AG08396 (cell line): ENCODE measurements at places on chromosomes 5 and 9.

DNA sequence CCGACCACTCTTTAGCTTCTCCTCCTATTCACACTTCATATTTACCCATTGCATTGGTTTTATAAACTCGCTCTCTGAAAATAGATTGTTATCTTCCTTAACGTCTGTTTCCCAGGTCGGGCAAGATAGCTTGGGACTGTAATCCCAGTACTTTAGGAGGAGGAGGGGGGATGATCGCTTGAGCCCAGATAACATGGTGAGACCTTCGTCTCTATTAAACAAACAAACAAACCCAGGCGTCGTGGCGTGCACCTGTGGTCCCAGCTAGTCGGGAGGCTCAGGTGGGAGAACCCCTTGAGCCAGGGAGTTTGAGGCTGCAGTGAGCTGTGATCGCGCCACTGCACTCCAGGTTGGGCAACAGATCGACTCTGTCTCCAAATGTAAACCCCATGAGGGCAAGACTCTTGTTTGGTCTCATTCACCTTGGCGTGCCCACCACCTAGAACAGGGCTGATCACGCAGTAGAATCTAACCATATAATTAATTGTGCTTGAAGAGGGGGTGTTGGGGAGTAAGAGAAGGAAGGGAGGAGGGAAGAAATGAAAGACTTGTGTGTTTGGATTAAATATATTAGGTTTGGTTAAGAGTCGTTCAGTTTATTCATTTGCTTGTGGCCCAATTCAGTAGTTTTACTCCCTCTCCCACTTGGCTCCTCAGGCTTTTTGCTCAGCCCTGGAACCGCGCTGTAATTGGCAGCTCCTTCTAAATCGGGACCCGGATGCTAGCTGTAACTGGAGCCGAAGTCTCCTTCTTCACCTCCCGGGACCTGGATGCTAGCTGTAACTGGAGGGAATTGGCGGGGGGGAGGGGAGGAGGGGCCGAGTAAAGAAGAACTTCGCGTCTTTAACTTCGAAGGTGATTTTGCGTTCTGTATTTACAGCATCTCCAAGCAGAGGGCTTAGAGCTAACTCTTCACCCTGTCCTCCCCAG, 24.9 kb downstream of the CDKN2A start:
- no peak for DNase-seq

- no peak for DNase-seq
Observed at GRCh38 chr5:8940934-8941333, 604.9 kb downstream of the SEMA5A start.

DNA sequence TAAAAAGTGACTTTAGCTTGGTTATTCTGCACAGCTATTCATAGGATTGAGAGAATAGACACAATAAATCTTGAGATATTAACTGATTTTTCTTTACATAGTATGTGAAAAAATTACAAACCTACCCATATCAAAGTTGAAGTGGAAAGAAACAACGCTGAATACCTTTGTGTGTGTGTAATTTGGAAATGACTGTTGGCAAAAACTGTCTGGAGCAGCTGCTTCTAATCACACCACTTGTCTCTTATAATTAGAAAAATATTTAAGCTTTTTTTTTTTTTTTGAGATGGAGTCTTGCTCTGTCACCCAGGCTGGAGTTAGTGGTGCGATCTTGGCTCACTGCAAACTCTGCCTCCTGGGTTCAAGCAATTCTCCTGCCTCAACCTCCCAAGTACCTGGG, 110.8 kb upstream of the POC5 start:
- DNase-seq = no peak

DNA sequence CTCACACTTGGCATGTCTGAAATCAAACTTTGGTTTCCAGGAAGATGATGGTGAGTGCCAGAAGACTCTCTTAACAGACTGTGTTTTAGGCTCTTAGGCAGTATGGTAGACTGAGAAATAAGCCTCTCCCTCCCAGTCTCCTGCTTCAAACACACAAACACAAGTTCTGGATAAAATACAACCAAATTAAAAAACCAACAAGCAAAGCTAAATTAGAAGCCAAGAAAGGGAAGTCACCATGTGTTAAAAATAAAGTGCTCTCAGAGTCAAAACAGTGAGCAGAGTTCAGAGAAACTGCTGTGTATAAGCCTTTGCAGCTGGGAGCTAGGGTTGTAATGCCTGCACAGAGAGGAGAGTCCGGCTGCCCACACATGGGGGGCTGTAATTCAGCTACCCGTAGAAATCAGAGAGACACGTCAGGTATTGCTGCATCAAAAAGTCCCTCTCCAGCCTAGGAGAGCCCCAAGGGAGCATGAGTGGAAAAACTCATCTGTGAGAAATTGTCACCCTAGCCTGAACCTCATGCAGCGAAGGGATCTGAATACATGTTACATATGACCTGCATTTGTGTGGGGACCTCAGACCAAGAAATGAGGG, 62.6 kb downstream of the ANGPTL2 start:
- DNase-seq = no peak

- DNase-seq = no peak
Observed at GRCh38 chr9:32811246-32811645, 27.9 kb downstream of the TMEM215 start.

GRCh38 chr5:16759147-16759773, 142.5 kb upstream of the RETREG1 start:
- no peak for DNase-seq
